ENCODE measurements at places on chromosomes 3 and 15.

GRCh38 chr3:140448001-140448400, 229.9 kb upstream of the TRIM42 start:
- DNase-seq = no peak

- no peak for DNase-seq
These were observed 111.3 kb downstream of the AKAP13 start for GRCh38 chr15:85491691-85492090.

GRCh38 chr3:63724987-63725386, 72.5 kb downstream of the SNTN start:
- DNase-seq = peak; percentile 89

DNA sequence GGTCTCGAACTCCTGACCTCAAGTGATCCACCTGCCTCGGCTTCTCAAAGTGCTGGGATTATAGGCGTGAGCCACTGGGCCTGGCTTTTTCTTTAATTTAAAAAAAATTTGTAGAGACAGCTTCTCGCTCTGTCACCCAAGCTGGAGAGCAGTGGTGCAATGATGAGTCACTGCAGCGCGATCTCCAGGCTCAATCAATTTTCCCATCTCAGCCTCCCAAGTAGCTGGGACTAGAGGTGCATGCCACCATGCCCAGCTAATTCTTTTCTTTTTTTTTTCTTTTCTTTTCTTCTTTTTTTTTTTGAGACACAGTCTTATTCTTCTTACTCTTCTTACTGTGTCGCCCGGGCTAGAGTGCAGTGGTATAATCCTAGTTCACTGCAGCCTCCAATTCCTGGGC, 19.8 kb downstream of the TUBGCP4 start:
- DNase-seq = peak; percentile 16

DNA sequence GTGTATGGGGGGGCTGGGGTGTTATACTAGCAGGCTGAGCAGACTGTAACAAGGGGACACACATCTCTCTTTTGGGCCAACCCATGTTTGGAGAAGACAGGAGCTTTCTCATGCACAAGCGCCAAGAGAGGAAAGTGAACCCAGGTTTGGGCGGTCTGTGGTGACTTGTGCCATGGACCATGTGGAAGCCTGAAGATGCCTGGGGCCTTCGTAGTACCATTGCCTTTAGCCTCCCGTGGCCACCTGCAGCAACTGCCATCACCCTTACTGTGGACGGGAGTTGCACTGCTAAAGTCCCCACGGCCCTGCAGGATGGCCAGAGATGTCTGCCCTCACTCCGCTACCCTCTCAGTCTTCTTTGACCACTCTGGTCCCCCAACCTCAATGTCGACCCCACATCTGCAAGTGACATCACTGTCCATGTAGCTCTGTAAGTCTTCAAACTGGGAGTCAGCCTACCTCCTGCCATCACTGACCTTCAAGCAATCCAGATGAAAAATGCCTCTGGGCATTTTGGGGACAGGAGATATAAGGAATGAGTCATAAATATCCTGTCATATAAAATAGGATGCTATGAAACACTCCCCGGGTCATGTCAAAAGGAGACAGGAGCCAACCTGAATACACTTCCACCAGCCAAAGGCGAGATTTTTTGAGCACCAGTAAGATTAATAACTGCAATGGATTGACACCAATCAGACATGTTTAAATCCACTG, 74.7 kb upstream of the C15orf39 start:
- DNase-seq = no peak

DNA sequence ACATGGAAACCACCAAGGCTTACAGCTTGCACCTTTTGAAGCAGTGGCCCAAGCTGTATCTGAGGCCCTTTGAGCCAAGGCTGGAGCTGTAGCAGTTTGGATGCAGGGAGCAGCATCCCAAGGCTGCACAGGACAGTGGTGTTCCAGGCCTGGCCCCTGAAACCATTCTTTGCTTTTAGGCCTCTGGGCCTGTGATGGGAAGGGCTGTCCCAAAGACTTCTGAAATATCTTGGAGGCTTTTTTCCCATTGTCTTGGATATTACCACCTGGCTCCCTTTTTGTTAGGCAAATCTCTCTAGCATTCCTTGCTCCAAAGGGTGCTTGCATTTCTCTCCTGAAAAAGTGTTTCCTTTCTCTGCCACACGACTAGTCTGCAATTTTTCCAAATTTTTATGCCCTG, 302.8 kb upstream of the MDFIC2 start:
- no peak for DNase-seq

DNA sequence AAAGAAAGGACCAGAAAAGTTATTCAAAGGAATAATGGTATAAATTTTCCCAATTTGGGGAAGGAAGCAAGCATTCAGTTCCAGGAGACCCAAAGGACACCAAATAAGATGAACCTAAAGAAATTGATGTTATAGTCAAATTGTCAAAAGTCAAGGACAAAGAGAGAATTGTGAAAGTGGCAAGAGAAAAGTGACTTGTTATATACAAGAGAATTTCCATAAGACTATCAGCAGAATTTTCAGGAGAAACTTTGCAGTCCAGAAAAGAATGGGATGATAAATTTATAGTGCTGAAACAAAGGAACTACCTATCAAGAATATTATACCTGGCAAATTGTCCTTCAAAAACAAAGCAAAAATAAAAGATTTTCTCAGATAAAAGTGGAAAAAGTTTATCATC, 43.8 kb upstream of the FOXB1 start:
- no peak for DNase-seq

GRCh38 chr3:187740421-187741399, 4.6 kb downstream of the BCL6 start:
- DNase-seq = peak; percentile 71

- peak; percentile 93 for DNase-seq
These were observed at the start of gene DHX36 for GRCh38 chr3:154323891-154324738. TSS of gene DHX36 (minus strand) at chr3:154324487. CDS start at chr3:154324416, 71 bp downstream.
